Stimulated activated CD4-positive, alpha-beta T cell treated with anti-CD3 and anti-CD28 coated beads, Interleukin-12 subunit alpha, Interleukin-12 subunit beta, amount 100 ng/mL, for 48 hours (primary cell): ENCODE measurements at places on chromosomes 1 and 21.

DNA sequence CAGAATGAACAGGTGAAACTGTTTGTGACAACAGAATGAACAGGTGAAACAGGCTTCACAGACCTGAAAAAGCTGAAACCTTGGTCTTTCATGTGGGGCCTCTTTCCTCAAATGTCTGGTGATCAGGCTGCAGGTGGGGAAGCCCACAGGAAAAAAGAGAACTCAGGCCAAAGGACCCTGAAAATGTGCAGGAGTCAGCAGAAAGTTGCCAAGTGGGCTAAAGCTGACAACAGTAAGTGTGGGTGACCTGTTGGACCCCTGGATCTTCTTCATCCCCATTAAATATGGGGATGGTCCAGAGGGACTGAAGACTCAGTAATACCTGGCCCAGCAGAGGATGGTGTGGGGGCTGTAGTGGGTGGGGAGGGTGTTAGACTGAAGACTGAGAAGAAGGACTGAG, 9.1 kb upstream of the CHIT1 start:
- DNase-seq, result no peak

DNA sequence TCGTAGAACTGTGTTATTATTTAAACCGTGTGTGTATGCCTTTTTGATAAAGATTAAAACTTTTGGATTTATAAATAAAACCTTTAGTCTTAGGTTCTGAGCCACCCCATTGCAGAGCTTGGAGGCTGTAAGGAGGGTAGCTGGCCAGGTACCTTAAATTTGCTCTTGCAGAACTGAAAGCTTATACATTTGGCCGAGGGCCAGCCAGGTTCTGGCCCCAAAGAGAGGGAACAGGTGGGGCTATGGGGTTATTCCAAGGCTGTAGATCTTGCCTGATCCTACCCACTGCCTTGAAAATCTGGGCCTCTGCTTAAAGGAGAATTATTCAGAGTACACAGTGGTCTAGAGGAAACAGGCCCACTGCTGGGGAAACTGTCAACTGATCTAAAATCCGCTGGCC, 59.6 kb downstream of the CAMK2N1 start:
- DNase-seq, result no peak

GRCh38 chr1:247378334-247379073, 37.5 kb upstream of the NLRP3 start:
- no peak for DNase-seq

DNA sequence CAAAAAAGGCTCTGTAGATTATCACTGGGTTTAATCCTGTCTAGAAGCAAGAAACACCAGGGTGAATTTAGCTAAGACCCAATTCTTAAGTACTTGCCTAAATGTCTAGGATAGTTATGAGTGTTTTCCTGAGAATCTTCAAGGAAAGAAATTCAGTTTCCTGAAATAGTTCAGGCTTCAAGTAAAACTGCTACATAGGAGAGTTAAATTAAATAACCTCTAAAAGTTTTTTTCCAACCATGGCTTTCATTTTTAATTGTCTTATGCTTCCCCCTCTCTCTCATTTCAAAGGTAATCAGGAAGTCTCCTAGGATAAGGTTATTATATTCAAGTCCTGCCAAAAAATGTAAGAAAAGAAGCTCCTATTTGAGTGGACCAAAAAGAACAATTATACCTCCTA, 46.7 kb upstream of the FBXO28 start:
- no peak for DNase-seq

GRCh38 chr1:17976854-17977253, 130.7 kb upstream of the IGSF21 start:
- no peak for DNase-seq

- DNase-seq, result no peak
Observed at GRCh38 chr1:104229860-104230259, 480.2 kb downstream of the AMY1C start.

DNA sequence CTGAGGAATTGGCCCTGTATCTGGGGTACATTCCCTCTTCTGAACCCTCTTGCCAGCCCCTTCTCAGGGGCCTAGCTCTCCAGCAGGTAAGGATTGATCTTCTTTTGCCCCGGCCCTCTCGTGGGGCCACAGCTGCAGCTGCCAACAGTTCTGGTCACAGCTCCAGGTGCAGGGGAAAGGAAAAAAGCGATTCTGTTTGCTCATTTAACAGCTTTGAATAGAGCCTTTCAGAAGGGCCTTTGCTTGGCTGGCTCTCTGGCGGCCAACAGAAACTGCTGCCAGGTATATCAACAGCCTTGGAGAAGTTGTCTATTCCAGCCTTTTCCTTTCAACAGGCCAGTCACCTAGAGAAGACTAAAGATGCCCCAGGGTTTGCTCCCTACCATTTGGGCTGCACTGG, 16.1 kb upstream of the FMOD start:
- no peak for DNase-seq

DNA sequence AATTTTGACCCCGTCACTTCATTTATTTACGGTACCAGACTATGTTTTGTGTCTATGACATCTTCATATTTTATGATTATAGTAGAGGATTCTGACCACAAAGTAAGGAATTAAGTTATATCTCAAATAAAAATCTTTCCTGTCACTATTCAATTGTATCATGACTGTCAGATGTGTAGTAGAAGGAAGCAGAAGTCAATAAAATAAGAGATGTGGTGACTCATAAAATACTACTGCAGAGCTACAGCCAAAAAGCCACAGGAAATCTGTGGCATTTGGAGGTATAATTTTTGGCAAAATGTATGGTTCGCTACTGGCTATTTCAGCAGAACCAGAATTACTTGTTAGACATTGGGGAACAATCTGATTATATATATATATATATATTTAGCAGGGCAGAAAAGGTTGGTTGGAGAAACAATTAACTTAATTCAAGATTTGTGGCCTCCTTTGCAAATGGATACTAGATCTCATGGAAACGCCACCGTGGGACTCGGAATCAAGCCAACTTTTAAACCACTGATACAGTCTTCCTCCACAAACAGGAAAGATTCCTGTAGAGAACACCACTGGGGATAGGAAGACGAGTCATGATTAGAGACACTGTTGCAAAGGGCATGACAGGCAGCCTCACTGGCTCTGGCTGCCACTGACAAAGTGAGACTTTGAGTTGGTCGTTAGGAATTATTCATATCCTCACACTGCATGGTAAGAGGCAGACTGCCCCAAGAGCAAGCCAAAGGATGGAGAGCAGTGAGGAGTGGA, 5.1 kb downstream of the FCRL2 start:
- no peak for DNase-seq

DNA sequence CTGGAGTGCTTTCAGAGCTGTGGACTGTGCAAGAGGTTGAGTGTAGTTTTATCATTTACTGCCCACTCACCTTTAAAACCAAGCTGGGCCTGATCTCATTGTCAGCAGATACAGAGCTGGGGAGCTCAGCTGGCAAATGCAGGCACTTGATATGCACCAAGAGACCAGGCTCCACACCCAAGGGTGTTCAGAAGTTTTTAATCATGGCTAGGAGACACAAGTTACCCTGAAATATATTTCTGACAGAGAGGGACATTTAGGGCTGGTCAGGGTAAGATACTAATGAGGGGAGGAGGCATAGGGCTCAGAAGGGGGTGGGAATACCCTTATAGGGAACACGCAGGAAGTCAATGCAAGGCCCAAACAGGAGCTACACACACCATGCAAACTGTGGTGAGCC, 153.7 kb downstream of the ELAVL4 start:
- no peak for DNase-seq

GRCh38 chr1:83098131-83098530, 900.8 kb downstream of the TTLL7 start:
- no peak for DNase-seq

- no peak for DNase-seq
Observed at GRCh38 chr1:228149406-228150119, at the start of gene GJC2. GJC2 (plus strand) TSS chr1:228149930; CDS start chr1:228157759, 7,829 bp downstream.

- DNase-seq, result no peak
Observed at GRCh38 chr1:184632415-184633175, 122.1 kb downstream of the EDEM3 start.

DNA sequence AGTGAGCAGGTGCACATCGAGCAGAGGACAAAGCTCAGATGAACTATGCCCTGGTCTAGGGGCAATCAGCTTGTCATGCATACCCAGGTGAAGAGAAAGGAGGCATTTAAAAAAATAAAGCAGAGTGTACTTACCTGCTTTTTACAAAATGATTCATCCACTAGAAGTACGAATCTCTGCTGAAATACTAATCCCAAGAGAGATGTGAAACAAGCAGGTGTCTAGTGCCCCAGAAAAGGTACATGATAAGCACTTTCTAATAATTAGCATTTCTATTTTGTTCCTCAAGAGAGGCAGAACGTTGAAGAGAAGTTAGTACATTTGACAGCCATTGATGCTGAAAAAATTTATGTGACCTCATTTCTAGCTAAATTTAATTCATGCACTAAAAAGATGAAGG, 31.1 kb downstream of the CHODL start:
- DNase-seq, result no peak

DNA sequence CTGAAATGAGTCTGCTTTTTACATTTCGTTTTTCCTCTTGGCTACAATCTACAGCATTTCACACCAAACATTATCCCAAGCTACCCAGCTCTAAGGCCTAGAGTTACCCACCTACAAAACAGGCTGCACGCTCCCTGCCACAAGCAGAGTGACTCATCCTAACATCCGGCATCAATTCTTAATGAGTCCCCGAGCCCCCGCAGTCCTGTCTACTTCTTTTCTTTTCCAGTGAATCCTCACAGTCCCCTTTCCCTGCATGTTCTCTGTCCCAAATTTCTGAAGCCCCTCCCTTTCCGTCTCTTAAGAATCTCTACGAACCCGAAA, 650 bp downstream of the PCNX2 start:
- peak; percentile 29 for DNase-seq

- no peak for DNase-seq
Observed at GRCh38 chr21:32437729-32438128, 25.2 kb downstream of the EVA1C start.

DNA sequence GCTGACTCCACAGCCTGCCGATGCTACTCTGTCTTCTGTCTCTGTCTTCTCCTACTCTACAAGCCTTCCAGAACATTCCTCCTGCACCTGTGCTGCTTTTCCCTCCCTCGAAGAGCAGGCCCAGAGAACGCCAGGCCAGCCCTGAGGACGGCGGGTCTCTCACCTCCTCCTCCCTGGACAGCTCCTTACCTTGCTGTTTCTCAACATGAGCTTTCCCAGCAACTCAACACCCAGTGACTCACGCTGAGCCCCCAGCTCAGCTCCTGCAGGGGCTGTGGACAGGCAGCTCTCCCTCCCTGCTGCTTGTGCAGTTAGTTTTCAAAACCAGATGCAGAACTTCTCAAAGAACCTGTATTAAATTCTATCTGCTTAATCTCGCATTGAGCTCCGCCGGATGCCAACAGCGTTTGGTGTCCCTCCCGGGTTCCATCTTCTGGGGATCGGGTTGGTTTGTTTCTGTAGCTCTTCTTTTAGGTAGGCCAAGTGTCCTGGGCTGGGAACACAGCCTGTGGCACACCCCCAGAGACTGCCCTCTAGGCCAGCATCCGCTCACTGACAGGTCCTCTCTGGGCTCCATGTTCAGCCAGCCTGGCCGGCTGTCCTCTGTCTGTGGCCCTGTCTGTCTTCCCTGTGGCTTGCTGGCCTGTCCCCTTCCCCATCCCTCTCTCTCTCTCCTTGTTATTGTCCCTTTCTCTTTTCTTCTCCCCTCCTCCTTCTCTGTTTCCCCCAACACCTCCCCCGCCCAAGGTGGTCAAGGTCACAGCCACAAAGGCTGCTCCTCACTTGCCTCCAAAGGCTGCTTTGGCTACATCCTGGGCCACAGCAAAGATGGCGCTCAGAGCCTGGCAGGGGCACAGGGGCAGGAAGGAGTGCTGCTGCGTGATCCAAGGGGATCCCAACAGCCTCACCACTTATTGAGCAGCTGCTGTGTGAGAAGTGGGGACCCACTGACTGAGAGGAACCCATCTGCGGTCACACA, 391.0 kb downstream of the MATN1 start:
- DNase-seq, result no peak

DNA sequence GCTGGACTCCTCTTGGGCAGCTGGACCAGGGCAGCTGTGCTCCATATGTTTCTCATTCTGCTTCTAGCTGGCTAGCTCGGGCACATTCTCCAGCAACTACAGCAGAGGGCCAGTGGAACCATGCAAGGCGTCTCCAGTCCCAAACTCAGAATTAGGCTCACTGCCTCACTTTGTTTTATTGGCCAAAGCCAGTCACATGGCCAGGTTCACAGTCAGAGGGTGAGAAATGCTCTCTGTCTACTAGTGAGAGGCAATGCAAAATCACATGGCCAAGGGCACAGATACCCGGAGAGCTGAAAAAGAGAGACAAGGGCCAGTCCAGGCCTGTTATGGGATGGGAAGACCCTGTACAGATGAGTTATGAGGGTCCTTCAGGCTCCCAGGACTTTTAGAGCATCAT, 78.8 kb upstream of the KLHDC7A start:
- no peak for DNase-seq

DNA sequence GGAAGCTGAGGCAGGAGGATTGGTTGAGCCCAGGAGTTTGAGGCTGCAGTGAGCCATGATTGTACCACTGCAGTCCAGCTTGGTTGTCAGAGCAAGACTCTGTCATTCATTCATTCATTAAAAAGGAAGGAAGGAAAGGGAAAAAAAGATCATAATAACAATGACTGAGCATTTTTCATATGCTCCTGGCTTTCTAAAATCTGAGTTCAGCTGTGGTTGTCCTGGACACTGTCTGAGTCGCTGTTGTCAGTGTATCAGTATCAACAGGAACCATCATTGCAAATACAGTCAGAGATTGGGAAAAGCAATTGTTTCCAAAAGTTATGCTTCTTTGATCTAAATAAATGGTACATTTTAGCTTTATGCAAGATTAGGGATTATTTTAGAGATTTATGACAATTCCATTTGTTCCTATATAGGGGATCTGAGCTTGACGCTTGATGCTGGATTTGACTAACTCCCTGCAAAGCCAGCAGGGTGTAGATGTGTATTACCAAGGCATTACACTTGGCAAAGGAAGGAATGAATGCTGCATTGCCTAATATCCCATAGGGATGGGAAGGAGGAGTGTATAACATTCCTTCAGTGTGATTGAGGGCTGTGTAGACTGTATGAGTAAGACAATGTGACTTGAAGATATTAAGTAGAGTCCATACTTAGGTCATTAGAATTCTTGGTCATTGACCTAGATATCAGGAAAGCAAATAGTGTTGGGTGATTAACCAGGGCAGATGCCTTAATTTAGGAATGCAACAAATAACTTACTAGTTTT, 100.2 kb downstream of the DISP1 start:
- DNase-seq, result no peak

DNA sequence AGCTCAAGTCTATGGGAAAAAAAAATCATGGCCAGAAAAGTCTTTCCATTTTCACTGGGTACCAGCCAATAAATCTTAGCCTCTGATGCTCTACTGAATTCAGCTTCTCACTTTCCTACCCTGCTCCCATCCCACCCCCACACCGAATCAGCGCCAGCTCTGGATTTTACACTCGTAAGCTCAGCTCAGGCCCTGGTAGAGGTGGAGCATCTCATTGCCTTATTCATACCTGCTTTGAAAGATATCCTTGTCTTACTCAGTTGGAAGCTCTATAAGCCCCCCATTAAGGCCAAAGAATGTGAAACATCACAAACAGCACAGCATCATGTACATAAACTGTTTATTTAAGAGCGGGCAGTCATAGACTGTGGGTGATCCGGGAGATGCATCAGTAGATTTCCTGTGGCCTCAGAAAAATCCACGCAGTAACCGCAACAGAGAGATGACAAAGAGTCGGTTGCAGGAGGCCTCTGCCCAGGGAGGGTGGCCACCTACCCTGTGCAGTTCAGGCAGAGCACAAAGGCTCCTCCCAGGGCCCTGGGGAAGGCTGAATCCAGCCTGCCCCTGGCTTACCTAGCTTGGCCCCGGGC, 36.4 kb upstream of the ETS2 start:
- no peak for DNase-seq

GRCh38 chr1:200328379-200328778, 81.5 kb downstream of the ZNF281 start:
- DNase-seq, result no peak

- no peak for DNase-seq
Observed at GRCh38 chr1:67983867-67984266, 66.6 kb downstream of the DIRAS3 start.
